ENCODE measurements at places on chromosomes 12 and 14. TPM values are rescaled to one million over a fixed set of nuclear protein-coding genes. Genes with fewer than 3 reads are reported as not detected.

Gene CFAP251
- total RNA-seq: 6.0 TPM

Gene TESPA1
- not detected for total RNA-seq

Gene NPFF
- total RNA-seq: not detected

Gene PPFIA2
- not detected for total RNA-seq

Gene CLMN
- 8.4 TPM for total RNA-seq

Gene PZP
- 0.88 TPM for total RNA-seq

Gene KTN1
- 135 TPM for total RNA-seq

Gene HRK
- total RNA-seq: not detected

Gene FAM90A1
- not detected for total RNA-seq

Gene KRT72
- not detected for total RNA-seq

Gene CLEC2A
- not detected for total RNA-seq

Gene LRRC23
- total RNA-seq: 3.5 TPM

Gene ZNF385A
- 7.9 TPM for total RNA-seq

- no peak overlapping the region for H3K4me3 ChIP-seq
- H3K36me3 ChIP-seq: no peaks in the 10 kb centered on the region
- H3K27ac ChIP-seq: no peak overlapping the region
- no peaks in the 10 kb centered on the region for H3K27me3 ChIP-seq
Observed at GRCh38 chr12:40525054-40525453, 167.2 kb upstream of the CNTN1 start.

DNA sequence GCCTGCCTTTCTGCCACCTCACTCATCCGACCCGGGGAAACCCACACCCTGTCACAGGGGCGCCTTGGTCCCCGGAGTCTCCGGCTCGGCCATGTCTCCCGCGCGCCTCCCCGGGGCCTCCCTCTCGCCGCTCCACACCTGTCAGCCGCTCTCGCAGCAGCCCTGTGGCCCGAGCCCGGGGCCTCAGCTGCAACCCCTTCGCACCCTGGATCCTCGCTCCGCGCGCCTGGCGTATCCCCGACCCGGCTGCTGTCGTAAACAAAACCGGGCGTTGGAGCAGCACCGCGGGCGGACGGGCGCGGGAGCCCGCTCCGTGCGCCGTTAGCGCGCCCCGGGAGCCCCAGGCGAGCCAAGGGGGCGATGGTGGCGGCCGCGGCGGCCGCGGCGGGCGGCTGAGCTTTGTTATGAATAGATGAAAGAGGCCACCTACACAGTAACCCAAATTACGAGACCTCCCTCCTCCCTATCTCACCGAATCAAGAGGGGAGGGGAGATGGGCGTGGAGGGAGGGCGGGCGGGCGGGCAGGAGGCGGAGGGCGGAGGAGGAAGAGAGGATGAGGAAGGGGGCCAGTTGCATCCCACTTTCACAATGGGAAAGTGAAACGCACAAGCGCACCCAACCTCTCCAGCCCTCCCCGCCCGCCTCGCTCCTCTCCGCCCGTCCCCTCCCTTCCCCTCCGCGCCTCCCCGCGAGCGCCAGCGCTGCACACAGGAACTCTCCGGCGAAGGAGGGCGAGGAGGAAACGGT, at the start of gene PLXNC1:
Gene PLXNC1, plus strand, starts transcription at position 587 of the 748 bp plus-strand sequence. CDS start 395 bp downstream, outside the sequence.
- no peak within 1 kb of the TSS for H3K27ac ChIP-seq
- H3K36me3 ChIP-seq: no peaks in the 10 kb centered on the region
- H3K27me3 ChIP-seq: peaks cover 86% of the 10 kb centered on the region
- H3K4me3 ChIP-seq: peak within 1 kb of the TSS; percentile 33
- H3K4me1 ChIP-seq: no peaks in the 10 kb centered on the region

- no peak overlapping the region for H3K4me3 ChIP-seq
- H3K4me1 ChIP-seq: no peaks in the 10 kb centered on the region
- no peaks in the 10 kb centered on the region for H3K36me3 ChIP-seq
- no peak for DNase-seq
Observed at GRCh38 chr14:63624203-63624602, 17.5 kb downstream of the WDR89 start.

DNA sequence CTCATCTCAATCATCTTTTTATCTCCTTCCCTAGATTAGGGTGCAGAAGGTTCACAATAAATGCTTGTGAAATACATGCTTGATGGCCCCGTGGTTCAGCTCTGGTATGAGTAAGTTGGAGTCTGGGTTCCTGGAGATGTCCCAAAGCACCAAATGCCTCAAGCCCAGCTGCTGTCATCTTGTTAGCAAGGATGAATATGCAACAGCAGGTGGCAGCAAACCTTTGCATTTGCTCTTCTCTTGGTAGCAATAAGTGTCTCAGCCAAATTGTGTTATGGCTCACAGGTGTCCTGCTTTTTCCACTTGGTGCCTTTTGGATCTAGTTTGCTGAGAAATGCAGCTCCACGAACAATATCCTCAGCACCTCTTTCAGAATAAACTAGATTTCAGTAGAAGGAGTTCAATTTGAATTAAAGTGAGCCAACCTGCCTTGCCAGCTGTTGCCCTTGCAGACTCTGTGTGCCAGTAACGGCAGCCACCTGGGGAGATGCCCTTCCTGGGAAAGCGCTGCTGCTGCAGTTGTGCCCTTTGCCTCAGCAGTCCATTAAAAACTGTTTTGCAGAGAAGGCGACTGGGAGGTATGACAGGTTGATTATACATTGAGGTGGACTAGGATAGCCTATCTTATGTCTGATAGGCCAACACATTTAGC, 417.3 kb downstream of the SNAPC1 start:
- H3K4me1 ChIP-seq: no peaks in the 10 kb centered on the region
- DNase-seq: peak; percentile 72
- H3K27me3 ChIP-seq: peaks cover 8% of the 10 kb centered on the region
- no peaks in the 10 kb centered on the region for H3K36me3 ChIP-seq
- H3K4me3 ChIP-seq: no peak overlapping the region

DNA sequence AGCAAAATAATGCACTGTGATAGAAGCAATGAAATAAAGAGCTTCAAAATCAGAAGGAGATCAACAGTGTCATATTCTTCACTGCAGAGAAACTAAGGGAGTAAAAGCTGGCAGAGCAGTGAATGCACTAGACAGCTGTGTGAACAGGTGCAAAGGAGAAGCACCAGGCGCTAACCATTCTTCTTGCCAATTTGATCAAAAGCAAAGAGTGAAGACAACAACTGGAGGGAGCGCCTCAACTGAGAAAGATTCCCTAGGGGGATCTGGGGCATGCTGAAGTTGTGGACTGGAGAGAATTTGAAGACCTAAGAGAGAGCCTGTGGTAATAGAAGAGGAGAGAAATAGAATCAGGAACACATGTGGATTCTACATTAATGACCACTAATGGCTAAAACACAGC, 50.4 kb upstream of the OVCH1 start:
- no peak for DNase-seq
- no peaks in the 10 kb centered on the region for H3K4me1 ChIP-seq
- H3K27ac ChIP-seq: no peak overlapping the region
- no peaks in the 10 kb centered on the region for H3K36me3 ChIP-seq
- no peaks in the 10 kb centered on the region for H3K27me3 ChIP-seq

- H3K4me1 ChIP-seq: no peaks in the 10 kb centered on the region
- H3K36me3 ChIP-seq: no peaks in the 10 kb centered on the region
- no peak overlapping the region for H3K4me3 ChIP-seq
- DNase-seq: no peak
- H3K27me3 ChIP-seq: no peaks in the 10 kb centered on the region
- no peak overlapping the region for H3K27ac ChIP-seq
Observed at GRCh38 chr14:105700622-105701288, 174.4 kb downstream of the TMEM121 start.

GRCh38 chr12:71664411-71665089, 449 bp downstream of the THAP2 start:
- no peak for DNase-seq
- peak overlapping the region; percentile 56 for H3K27ac ChIP-seq
- no peaks in the 10 kb centered on the region for H3K27me3 ChIP-seq
- no peaks in the 10 kb centered on the region for H3K36me3 ChIP-seq
- H3K4me3 ChIP-seq: peak overlapping the region; percentile 81

- no peak overlapping the region for H3K27ac ChIP-seq
- peaks cover 5% of the 10 kb centered on the region for H3K36me3 ChIP-seq
- no peaks in the 10 kb centered on the region for H3K27me3 ChIP-seq
- DNase-seq: no peak
- no peak overlapping the region for H3K4me3 ChIP-seq
Observed at GRCh38 chr12:131897276-131897675, 2.9 kb downstream of the ULK1 start.

DNA sequence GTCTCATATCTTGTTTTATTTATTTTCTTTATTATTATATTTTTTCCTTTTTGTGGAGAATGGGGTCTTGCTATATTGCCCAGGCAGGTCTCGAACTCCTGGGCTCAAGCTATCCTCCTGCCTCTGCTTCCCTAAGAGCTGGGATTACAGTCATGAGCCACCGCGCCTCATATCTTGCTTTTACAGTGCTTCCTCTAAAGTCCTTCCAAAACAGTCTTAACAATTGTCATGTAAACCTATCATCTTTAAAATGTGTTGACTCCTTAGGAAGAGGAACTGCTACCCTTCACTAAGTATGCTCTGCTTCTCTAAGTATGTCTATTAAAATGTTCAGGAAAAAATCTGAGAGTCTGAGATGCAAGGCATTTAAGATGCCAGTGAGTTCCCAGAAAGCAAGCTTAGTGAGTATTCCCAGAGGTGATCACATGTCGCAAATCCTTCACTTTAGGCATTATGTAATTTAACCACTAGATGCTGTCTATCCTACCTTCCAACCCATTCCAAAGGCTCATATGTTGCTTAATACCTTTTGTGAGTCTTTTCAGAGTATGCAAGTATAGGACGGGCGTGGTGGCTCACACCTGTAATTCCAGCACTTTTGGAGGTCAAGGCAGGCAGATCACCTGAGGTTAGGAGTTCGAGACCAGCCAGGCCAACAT, 19.7 kb upstream of the FOXJ2 start:
- no peak for DNase-seq
- H3K4me3 ChIP-seq: no peak overlapping the region
- peaks cover 15% of the 10 kb centered on the region for H3K27me3 ChIP-seq
- H3K4me1 ChIP-seq: no peaks in the 10 kb centered on the region
- no peak overlapping the region for H3K27ac ChIP-seq

- DNase-seq: no peak
- no peak overlapping the region for H3K4me3 ChIP-seq
- no peaks in the 10 kb centered on the region for H3K4me1 ChIP-seq
- H3K27me3 ChIP-seq: no peaks in the 10 kb centered on the region
- no peaks in the 10 kb centered on the region for H3K36me3 ChIP-seq
- no peak overlapping the region for H3K27ac ChIP-seq
Observed at GRCh38 chr14:33369972-33370371, 431.3 kb downstream of the NPAS3 start.

DNA sequence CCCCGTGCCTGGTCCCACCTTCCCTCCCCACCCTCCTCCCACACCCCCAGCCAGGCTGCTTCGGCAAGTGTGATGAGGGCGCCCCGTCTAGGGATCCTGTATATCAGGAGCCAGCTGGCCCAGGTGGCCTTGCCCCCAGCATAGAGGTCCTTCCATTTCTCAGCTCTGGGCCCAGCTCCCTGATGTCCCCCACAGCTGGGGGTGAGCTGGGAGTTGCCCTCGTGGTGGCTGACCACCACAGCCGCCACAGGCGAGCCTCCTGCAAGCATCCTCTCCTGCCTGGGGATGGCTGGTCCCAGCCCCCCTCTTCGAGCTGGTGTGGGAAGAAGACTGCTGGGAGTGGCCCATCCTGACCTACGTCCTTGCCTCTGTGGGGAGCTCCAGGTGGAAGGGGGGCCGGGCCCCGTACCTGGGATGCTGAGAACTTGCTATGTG, 7.4 kb downstream of the ASPG start:
- no peak overlapping the region for H3K4me3 ChIP-seq
- no peaks in the 10 kb centered on the region for H3K36me3 ChIP-seq
- no peaks in the 10 kb centered on the region for H3K4me1 ChIP-seq
- H3K27me3 ChIP-seq: no peaks in the 10 kb centered on the region
- H3K27ac ChIP-seq: no peak overlapping the region

DNA sequence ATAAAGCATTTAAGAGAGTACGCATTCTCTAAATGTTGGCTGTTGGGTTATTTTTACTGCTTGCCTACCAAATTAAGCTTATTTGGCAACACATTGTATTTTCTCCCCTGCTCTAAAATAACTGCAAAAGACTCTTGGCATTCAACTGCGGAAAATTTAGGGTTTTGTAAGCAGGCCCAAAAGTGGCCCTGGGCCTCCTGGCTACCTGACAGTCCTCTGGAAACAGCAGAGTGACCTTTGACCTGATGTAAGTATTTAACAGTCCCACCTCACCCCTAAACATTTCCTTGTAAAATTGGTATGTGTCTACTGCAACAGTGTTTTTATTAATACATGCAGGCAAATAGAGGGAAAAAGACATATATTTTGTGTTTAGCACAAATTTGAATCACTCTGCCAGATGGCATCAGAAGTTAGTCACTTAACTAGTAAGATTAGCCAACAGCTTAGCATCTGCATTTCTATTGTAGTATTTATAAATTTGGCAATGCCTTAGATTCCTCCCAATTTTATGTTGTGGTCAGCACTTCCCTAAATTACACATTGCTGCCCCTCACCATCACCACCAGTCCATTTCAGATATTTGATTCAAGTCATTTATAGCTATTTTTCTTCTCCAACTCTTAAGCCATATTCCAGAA, 11.2 kb downstream of the LLPH start:
- H3K4me1 ChIP-seq: no peaks in the 10 kb centered on the region
- H3K4me3 ChIP-seq: no peak overlapping the region
- H3K36me3 ChIP-seq: peaks cover 2% of the 10 kb centered on the region
- H3K27me3 ChIP-seq: no peaks in the 10 kb centered on the region

DNA sequence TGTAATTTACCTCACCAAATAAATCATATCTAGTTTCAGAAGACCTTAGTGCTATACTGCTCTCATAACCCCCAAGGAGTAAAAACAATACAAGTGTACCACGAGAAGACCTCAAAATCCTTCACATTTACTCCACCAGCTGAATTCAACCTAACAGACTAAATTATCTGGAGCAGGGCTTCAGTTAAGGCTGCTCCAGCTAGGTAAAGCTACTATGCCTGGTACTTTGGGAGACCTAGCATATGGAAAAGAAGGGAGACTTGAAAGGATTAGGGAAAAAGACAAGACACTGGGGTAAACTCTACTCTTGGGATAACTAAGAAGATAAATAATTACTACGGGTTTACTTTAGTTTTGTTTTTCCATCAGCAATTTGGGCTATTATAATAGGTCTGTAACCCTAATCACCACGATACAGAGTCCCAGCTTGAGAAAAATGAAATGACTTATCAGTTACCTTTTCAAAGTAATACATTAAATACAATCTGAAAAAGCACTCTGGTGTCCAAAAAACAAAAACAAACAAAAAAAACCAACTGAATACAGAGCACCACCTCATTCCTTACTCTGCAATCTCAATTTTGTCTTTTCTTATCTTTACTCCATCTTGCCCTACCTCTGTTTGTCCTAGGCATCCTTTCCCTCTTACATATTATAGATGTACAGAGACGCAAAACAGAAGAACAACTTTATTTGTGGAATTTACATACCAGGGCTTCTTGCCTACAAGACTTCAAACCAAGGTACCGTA, 2.1 kb downstream of the EML5 start:
- no peak overlapping the region for H3K27ac ChIP-seq
- H3K4me3 ChIP-seq: no peak overlapping the region
- DNase-seq: no peak
- no peaks in the 10 kb centered on the region for H3K36me3 ChIP-seq
- peaks cover 21% of the 10 kb centered on the region for H3K27me3 ChIP-seq

- no peak overlapping the region for H3K4me3 ChIP-seq
- no peaks in the 10 kb centered on the region for H3K27me3 ChIP-seq
- H3K27ac ChIP-seq: no peak overlapping the region
Observed at GRCh38 chr12:11897923-11898322, 172.8 kb upstream of the BCL2L14 start.

- H3K27me3 ChIP-seq: no peaks in the 10 kb centered on the region
- H3K27ac ChIP-seq: no peak overlapping the region
- H3K4me3 ChIP-seq: no peak overlapping the region
- H3K36me3 ChIP-seq: no peaks in the 10 kb centered on the region
- H3K4me1 ChIP-seq: peaks cover 7% of the 10 kb centered on the region
- no peak for DNase-seq
Observed at GRCh38 chr14:65107200-65107599, 4.9 kb upstream of the MAX start.

Measured in endothelial cell of umbilical vein (primary cell).